ENCODE measurements at places on chromosomes 7 and 10.

DNA sequence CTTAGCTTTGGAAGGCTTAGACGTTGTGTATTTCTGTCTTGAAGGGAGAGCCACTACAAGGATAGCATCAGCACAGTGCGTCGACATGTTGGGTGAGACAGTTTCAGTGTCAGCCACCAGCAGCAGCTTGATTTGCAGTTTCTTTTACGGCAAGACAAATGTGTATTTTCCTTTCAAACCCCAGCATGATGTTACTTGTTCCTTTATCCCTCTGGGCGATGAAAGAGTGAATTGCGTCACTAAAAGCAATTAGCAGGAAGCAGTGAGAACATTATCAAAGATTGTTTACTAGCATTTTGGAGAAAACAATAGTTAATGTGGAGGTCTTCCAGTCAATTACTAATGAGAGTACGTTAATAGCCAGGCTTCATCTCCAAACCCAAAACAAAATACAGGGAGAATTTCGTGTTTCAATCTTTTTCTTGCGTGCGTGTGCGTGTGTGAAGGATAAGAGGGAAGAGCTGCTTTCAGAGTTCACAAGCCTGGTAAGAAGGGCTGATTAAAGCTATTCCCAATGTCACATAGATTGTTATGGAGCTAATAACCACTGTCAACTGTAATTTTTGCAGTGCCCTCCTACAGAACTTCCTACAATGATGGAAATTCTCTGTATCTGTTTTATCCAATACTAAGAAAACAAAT is 157.1 kb upstream of the AOAH start:
- DNase-seq = no peak

- DNase-seq = no peak
Observed at GRCh38 chr7:30281791-30282190, 2.6 kb upstream of the ZNRF2 start.

GRCh38 chr7:127885843-127886242 is 145.4 kb downstream of the LRRC4 start:
- DNase-seq = no peak

DNA sequence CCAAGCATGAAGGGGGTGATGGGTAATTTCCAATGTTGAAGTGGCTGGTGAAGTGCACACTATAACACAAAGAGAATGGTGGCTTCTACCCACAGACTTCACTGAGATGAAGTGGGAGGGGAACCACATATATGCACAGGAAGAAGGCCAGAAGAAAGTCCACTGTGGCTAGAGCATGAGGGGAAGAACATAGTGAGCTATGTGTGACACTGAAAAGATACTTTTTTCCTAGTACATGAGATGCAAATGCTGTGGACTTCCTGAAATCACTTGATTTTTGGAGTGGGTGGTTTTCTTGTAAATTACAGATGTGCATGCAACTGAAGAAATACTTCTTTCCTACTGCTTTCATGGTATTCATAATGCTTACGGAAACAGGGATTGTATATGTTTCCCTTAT is 115.6 kb upstream of the PHYHIPL start:
- DNase-seq = no peak

- no peak for DNase-seq
Observed at GRCh38 chr7:156496363-156496769, 144.2 kb upstream of the RNF32 start.
